ENCODE measurements at places on chromosomes 2 and 18.
A peak's percentile ranks its signal among the peaks of the same experiment; 100 is the strongest.

GRCh38 chr2:15605721-15606120 is 14.1 kb downstream of the DDX1 start:
- DNase-seq, result no peak

DNA sequence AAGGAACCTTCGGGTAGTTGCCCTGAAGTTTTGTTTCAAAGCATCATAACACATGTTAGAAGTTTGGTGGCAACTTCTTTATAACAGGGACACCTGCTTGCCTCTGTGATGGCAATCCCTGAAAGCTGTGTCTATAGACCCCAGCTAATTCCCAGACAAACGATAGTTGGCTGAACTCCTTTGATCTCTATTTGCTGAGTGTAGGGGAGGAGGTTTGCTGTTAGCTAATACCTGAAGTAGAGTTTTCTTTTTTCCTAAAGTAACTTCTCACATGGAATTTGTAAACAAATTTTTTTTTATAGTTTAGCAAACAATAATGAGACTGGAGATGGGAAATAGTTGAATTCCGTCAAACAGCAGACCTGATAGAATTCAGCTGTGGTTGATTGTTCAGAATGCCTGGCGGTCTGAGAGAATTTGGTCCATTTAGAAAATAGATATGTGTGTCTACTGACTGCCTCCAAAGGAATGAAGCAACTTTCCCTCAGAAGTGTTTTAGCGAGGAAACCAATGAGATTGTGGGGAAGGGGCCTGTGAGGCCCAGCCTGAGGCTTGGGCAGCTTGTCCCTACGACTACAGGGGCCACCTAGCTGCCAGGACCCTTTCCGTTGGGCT is 123.5 kb upstream of the EPAS1 start:
- DNase-seq, result no peak

- DNase-seq, result no peak
Observed at GRCh38 chr2:176612736-176613135, 343.5 kb downstream of the MTX2 start.

DNA sequence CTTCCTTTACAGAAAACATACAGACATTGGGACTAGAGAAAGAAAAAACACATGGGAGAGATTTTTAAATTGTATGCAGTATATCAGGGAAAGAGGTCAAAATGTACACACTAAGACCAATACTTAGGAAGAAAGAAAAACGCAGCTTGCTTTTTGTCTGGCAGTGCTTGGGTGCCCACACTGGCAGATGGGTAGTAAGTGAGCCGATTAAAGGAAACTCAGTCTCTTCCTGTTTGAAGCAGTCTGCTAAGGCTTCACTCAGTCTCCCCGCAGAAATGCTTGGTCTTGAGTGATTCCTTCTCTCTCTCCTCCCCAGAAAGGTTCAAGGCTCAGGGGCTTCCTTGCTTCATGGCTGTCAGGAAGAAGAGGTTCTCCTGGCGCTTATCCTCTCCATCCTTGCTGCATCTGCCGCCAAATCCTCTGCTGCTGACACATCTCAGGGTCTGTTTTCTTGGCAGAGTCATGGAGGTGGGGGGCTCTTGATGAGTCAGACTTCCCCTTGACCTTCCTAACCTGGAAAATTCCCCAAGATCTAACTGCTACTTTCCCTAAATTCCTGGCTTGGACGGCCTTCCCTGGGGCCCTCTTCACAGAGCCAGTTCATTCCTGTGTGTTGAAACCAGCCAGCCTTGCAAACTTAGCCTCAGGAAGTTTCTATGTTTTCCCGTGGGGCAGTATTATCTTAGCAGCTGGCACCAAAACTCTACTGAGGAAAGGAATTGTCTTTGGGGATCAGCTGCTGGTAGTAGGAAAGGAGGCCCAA is 10.5 kb upstream of the TMSB10 start:
- no peak for DNase-seq

- DNase-seq, result no peak
Observed at GRCh38 chr18:37456873-37457272, 108.7 kb downstream of the CELF4 start.

- no peak for DNase-seq
Observed at GRCh38 chr2:65532937-65533336, 100.5 kb upstream of the SPRED2 start.

GRCh38 chr2:229543176-229543873 is 171.0 kb downstream of the DNER start:
- no peak for DNase-seq

DNA sequence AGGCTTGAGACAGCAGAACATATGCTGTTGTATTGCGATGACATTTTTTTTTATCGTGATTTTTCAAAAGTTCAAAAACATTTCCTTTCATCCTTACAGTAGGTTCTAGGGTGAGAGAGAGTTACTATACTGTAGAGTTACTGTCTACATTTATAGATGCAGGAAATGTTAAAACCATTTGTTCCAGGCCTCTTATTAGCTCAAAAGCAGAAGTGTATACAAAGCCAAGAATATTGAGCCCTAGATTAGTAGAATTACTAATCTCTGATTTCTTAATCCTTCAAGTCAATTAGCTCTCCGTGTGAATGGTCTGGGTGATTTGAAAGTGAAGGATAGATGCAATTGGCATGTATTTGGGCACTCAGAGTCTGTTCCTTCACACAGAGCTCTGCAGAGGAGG is 73.1 kb downstream of the MAPRE2 start:
- DNase-seq, result no peak

- DNase-seq, result no peak
Observed at GRCh38 chr2:228103379-228103778, 78.1 kb downstream of the SPHKAP start.

DNA sequence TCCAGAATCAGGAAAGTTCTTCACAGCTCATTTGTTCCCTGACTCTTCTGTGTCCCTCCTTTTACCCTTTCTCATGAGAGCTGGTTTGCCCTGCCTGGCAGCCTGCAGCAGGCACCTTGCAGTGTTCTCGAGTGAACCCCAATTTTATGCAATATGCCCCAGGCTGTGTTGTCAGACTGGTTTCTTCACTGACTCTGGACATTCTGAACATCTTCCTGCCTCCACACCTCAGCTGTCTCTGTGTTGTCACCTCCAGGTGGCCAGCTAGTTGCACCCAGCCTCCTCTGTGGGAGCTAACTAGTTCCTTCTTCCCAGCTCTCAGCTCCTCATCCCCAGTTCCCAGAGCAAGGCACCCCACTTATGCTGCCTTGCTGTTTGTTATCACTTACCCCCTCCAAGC is 5.5 kb downstream of the SETBP1 start:
- no peak for DNase-seq

- peak; percentile 36 for DNase-seq
Observed at GRCh38 chr2:218284106-218284811, 8.0 kb downstream of the TMBIM1 start.

DNA sequence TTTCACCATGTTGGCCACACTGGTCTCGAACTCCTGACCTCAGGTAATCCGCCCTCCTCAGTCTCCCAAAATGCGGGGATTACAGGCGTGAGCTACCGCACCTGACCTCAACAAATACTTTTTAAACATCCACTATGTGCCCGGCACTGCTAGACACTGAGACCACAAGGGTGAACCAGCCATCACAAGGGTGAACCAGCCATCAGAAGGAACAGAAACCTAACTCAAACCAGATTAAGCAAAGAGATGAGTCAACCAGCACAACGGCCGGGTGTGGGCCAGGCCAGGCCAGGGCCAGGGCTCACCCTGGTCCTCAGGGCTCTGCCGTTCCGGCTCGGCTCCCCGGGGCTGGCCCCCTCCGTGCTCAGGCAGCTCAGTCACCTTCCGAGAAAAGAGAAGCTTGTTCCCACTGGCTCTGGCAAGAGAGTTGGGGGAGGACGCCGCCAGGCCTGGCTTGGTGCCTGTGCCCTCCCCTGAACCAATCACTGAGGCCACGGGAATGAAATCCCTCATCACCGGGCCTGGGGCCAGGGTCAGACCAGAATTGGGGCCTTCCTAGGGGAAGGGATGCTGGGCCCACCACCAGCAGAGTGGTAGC is 4.4 kb downstream of the TEX44 start:
- DNase-seq, result no peak

DNA sequence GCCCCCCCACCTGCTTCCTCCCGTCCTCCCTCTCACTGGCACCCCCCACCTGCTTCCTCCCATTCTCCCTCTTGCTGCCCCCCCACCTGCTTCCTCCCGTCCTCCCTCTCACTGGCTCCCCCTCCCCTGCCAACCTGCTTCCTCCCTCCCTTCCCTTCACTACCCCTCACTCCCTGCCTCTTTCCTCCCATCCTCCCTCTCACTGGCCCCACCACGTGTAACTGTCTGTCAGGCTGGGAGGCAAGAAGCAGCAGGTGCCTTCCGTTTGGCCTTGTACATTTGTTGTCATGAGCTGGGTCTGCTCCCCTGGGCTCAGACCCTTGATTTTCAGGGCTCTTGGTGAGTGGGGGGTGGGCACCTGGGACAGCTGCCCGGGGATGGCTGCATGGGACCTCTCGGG is 19.1 kb downstream of the RTP5 start:
- DNase-seq, result no peak
